Stimulated activated CD4-positive, alpha-beta T cell treated with anti-CD3 and anti-CD28 coated beads, Interleukin-2, amount 100 ng/mL, for 24 hours (primary cell): ENCODE measurements at places on chromosomes 3 and 15.

DNA sequence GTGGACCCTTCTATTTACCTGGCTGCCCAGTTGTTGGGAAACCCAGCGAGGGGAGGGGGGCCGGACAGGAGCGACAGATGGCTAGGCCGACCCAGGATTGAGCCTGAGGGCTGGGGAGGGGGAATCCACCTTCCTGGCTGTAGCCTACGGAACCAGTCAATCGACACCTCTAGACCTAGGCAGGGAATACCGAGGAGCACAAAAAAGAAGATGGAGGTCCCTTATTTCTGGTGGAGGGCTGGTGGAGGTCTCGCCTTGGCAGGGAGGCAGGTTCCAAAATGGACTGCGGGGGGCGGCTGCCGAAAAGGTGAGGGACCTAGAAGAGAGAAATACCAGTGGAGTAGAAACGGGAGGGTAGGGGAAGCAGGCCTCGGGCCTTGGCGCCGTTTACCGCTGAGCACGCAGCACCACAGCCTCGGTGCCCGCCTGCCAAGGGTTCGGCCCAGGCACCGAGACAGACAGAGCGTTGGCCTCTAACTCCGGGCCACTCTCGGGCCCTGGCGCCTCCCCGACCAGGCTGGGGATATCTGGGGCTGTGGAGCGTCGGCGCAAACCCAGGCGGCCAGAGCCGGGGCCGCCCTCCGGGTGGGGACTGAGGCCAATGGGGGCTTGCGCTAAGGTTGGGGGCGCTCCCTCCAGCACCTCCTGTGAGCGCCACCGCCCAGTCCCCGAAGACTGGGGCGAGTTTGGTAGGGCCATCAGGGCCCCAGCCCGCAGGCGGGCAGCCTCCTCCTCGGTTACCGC is 1.6 kb downstream of the ANKRD63 start:
- no peak for DNase-seq

- DNase-seq: no peak
These were observed 93.7 kb downstream of the ABI3BP start for GRCh38 chr3:100899440-100900091.

DNA sequence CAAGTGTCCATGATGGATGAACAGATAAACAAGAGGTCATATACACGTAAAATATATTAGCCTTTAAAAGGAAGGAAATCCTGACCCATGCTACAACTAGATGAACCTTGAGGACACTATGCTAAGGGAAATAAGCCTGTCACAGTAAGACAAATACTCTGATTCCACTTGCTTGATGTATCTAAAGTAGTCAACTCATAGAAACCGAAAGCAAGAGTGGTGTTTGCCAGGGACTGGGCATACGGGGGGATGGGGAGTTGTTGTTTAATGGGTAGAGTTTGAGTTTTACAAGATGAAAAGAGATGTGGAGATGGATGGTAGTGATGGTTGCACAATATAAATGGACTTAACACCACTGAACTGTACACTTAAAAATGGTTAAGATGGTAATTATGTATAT is 65.4 kb downstream of the C3orf70 start:
- no peak for DNase-seq

DNA sequence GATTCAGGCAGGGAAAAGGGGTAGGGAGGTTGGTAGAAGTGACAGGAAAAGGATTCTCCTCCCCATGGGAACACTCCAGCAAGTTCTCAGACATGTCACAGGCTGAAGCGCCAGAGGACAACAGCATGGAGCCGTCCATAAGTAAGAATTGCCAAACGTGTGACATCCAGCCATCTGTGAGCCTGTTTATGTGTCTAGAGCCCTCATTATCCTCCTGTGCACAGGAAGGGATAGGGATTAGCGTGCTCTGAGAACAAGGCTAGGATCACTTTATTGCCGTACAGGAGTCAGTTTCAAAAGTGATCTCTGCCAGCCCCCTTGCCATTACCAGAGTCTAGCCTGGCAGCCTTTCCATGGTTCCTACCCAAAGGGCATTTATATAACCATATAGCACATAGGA is 549.5 kb downstream of the NTRK3 start:
- no peak for DNase-seq

GRCh38 chr3:111521891-111522290 is 20.1 kb upstream of the CD96 start:
- DNase-seq: no peak
